Thoracic aorta (tissue), 2 donors: ENCODE measurements at places on chromosomes 2 and 18.
A peak's percentile ranks its signal among the peaks of the same experiment; 100 is the strongest.

DNA sequence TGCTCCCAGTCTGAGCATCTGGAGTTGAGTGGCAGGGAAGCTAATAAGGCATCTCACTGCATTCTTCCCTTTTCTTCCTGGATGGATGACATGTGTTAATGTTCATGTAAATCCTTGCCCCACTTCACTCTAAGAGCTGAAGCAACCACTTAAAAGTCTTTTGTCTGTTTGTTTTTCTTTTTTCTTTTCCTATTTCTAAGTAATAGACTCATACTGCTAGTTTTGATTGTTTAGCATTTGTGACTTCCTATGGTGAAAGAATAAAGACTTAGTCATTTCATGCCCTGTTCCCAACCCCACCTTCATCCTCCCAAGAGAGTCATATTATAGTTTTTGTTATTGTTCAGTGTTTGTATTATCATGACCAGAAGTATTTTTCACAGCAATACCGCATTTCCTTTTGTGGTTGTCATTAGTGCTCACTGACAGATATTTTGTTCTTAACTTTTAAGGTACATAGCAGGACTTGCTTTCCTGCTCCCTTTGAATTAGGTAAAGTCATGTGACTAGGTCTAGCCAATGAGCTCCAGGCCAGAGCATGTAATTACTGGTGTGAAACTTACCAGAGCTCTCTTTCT lies 18.1 kb upstream of the SPP2 start:
- no peak for DNase-seq
- H3K27ac ChIP-seq = no peak overlapping the region
- no peaks in the 10 kb centered on the region for H3K4me1 ChIP-seq
- no peaks in the 10 kb centered on the region for H3K27me3 ChIP-seq

- no peak overlapping the region for H3K27ac ChIP-seq
- H3K27me3 ChIP-seq = no peaks in the 10 kb centered on the region
- no peaks in the 10 kb centered on the region for H3K36me3 ChIP-seq
- H3K4me1 ChIP-seq = no peaks in the 10 kb centered on the region
These were observed 37.2 kb upstream of the PXDN start for GRCh38 chr2:1781291-1782080.

GRCh38 chr2:229350117-229350805 lies 79.2 kb upstream of the PID1 start:
- no peak for DNase-seq
- H3K27ac ChIP-seq = no peak overlapping the region
- no peaks in the 10 kb centered on the region for H3K36me3 ChIP-seq
- H3K4me3 ChIP-seq = no peak overlapping the region
- no peaks in the 10 kb centered on the region for H3K4me1 ChIP-seq
- H3K27me3 ChIP-seq = no peaks in the 10 kb centered on the region

GRCh38 chr2:236608710-236609109 lies 39.1 kb downstream of the ACKR3 start:
- no peaks in the 10 kb centered on the region for H3K36me3 ChIP-seq
- no peak for DNase-seq
- H3K4me1 ChIP-seq = no peaks in the 10 kb centered on the region
- no peak overlapping the region for H3K4me3 ChIP-seq

DNA sequence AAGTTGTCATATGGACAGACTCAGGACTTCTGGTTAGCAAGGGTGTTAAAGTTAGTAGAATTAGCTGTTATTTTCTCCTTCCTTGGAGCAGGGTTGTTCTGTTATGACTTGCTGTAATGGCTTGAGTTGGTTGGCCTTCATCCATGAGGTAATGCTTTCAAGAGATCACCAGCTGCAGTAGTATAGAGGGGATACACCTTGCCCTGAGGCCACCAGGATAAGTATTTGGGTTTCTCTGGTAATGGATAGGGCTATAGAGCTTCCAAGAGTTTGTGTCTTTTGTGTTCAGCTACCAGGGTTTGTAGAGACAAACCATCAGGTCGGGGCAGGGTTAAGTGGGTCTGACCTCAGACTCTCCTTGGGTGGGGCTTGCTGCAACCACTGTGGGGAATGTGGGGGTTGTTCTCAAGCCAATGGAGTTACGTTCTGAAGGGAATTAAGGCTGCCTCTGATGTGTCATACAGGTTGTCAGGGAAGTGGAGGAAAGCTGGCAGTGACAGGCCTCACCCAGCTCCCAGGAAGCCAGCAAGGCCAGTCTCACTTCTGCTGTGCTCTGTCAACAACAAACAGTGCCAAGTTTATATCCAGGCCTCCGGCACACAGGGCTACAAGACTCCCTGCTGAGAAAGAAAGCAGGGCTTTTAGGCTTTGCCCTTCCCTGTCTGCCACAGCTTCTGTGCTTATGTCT lies 356.6 kb downstream of the SPAG16 start:
- H3K27me3 ChIP-seq = no peaks in the 10 kb centered on the region

DNA sequence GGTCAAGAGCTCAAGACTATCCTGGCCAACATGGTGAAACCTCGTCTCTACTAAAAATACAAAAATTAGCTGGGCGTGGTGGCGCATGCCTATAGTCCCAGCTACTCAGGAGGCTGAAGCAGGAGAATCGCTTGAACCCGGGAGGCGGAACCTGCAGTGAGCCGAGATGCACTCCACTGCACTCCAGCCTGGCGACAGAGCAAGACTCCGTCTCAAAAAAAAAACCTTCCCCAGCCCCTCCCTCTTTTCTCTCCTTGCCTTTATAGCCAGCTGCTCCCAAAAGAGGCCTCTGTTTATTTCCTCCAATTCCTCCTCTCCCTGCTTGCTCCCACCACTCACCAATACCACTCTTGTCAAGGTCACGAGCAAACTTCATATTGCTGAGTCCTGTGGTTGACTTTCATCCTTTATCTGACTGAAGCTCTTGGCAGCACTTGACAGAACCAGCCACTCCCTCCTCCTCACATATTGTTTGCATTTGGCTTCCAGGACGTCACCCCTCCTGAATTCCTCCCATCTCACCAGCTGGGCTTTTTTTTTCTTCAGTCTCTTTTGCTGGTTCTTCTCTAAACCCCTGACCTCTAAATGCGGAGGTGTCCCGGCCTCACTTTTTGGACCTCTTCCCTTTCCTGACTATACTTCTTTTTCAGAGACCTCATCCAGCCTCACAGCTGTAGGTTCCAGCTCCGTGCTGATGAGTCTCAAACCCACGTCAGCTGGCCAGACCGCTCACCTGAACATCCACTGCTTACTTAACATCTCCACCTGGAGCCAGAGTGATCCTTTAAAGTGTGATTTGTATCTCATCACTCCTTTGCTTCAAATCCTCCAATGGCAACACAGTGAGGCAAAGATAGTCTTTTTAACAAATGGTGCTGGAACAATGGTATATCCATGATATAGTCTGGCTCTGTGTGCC lies 84.6 kb upstream of the CAB39 start:
- H3K4me3 ChIP-seq = no peak overlapping the region
- no peaks in the 10 kb centered on the region for H3K27me3 ChIP-seq
- DNase-seq = no peak
- no peaks in the 10 kb centered on the region for H3K4me1 ChIP-seq

- no peak overlapping the region for H3K27ac ChIP-seq
- no peaks in the 10 kb centered on the region for H3K27me3 ChIP-seq
- DNase-seq = no peak
- H3K36me3 ChIP-seq = no peaks in the 10 kb centered on the region
These were observed 43.1 kb upstream of the SLC39A10 start for GRCh38 chr2:195613922-195614321.

DNA sequence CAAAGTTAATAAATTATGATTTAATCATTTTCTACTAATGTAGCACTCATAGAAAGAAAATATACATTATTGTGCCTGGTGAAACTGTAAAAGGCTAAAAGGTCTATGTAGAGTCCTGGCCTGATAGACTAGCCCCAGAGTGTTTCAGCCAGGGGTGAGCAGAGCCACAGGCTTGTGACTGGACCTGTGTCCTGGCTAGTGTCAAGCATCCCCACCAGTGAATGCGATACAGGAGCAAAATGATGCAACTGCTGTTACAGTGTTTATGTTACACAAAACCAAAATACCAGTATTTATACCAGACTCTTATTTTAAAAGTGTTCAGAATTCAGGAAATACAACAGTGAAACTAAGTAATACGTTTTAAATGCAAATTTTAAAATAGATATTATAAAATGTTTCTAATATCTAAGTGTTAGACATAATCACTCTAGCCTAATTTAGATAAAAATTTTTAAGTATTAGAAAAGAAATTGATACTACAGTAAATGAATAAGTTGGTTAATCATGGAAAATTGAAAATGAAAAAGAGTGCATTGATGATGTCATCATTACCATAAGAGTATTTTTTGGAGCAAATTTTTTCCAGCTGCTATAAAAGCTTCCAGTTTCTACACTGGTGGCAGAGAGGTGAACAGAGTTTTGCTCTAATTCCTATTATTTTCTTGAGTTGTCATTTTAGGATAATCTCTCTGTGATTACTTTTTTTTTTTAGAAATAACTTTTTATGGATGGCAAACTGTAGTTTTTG lies 6.2 kb upstream of the TSPYL6 start:
- H3K36me3 ChIP-seq = no peaks in the 10 kb centered on the region
- no peak for DNase-seq
- peak overlapping the region; percentile 74 for H3K27ac ChIP-seq
- no peak overlapping the region for H3K4me3 ChIP-seq
- no peaks in the 10 kb centered on the region for H3K27me3 ChIP-seq
- H3K4me1 ChIP-seq = peaks cover 15% of the 10 kb centered on the region

DNA sequence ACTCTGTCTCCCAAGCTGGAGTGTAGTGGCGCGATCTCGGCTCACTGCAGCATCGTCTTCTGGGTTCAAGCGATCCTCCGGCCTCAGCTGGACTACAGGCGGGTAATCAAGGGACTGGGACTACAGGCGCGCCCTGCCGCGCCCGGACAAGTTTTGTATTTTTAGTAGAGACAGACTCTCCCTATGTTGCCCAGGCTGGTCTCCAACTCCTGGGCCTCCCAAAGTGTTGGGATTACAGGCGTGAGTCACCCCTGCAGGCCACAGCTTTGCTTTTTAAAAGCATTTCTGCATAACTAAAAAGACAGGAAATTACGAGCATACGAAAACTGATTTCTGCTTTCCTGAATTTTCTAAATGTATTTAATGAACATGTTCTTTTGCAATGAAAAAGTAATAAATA lies 916 bp upstream of the OSBPL1A start:
- H3K4me1 ChIP-seq = peaks cover 12% of the 10 kb centered on the region
- peak overlapping the region; percentile 85 for H3K4me3 ChIP-seq
- no peak overlapping the region for H3K27ac ChIP-seq
- H3K27me3 ChIP-seq = no peaks in the 10 kb centered on the region

GRCh38 chr2:237291138-237291792 lies 122.7 kb downstream of the COL6A3 start:
- no peaks in the 10 kb centered on the region for H3K27me3 ChIP-seq
- peaks cover 32% of the 10 kb centered on the region for H3K4me1 ChIP-seq
- no peaks in the 10 kb centered on the region for H3K36me3 ChIP-seq
- peak overlapping the region; percentile 85 for H3K27ac ChIP-seq
- peak overlapping the region; percentile 52 for H3K4me3 ChIP-seq

GRCh38 chr2:176653479-176654443 lies 384.5 kb downstream of the MTX2 start:
- no peaks in the 10 kb centered on the region for H3K36me3 ChIP-seq
- H3K27ac ChIP-seq = no peak overlapping the region
- DNase-seq = no peak
- no peaks in the 10 kb centered on the region for H3K27me3 ChIP-seq
- H3K4me1 ChIP-seq = no peaks in the 10 kb centered on the region

GRCh38 chr2:190343536-190344275 lies at the start of gene INPP1:
TSS of gene INPP1 (plus strand) at chr2:190343589. CDS start at chr2:190360103, 16,514 bp downstream.
- DNase-seq = no peak
- H3K27me3 ChIP-seq = no peaks in the 10 kb centered on the region
- peaks cover 11% of the 10 kb centered on the region for H3K4me1 ChIP-seq
- H3K4me3 ChIP-seq = peak within 1 kb of the TSS; percentile 97
- H3K36me3 ChIP-seq = no peaks in the 10 kb centered on the region
- peak within 1 kb of the TSS; percentile 91 for H3K27ac ChIP-seq

DNA sequence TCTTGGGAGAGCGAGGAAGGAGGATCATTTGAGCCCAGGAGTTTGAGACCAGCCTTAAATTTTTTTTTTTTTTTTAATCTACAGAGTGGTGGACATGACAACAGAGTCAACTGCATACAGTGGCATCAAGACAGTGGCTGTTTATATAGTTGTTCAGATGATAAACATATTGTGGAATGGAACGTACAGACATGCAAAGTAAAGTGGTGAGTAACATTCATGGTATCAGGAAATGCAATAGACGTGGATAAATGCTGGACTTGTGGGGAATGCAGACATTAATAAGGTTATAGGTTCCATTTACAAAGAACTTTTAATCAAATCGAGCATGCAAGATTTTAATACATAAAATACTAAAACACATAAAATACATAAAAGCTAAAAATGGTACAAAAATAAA lies 11.9 kb downstream of the WDR43 start:
- H3K4me3 ChIP-seq = no peak overlapping the region
- H3K27ac ChIP-seq = no peak overlapping the region
- no peaks in the 10 kb centered on the region for H3K4me1 ChIP-seq
- DNase-seq = no peak

DNA sequence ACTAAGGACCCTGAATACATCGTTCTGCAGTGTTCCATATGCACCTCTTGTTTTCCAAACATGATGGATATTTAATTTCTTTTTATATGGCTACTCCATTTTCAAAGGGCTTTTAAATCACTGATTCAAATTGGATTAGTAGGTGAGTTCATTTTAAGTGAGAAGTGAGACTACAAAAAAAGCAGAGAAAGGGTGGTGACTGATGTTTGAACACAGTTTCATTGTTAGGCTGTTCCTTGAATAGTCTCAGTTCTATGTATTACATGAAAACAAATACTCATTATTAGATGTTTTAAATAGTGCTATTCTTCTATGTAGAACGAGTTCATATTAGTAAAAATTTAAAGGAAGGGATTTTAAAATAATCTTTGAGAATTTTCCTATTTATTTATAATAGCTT lies 72.7 kb upstream of the STON1 start:
- no peak overlapping the region for H3K27ac ChIP-seq
- no peak for DNase-seq
- H3K4me3 ChIP-seq = no peak overlapping the region
- peaks cover 45% of the 10 kb centered on the region for H3K36me3 ChIP-seq
- no peaks in the 10 kb centered on the region for H3K27me3 ChIP-seq

DNA sequence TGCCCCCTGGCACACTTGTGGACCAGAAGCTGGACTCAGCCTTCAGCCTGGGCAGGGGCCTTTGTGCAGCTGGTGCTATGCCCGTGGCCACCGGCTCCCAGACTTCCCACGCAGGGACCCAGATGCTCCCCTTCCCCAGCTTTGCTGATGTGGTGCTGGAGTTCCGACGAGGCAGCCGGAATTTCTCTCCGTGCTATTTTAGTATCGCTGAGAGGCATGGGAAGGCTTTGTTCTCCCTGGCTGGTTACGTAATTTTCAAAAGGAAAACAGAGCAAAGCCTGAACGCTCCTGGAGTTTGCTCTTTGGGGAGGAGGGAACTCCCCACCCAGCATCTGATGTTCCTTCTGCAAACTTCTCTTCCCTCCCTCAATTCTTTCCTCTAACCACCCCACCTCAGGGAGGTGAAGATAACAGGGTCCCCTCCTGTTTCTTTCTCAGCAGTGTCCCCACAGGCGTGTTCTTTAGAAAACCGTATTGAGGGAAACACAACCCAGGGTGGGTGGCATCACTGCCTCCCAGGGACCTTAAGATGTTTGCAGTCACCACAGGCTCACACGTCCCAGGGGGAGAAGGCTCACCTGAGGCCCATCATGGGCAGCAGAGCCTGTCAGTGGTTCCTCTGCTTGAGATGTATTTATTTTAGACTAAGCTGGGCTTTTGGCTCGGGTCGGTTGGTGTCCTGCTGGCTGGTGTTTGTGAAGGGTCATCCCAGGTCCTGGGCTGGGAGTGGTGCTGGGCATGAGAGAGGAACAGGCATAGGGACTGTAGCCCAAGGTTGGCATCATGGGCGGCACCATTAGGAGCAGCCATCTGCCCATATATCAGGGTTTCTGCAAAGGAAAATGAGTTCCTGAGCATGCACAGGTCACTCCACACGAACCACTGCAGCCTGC lies 95.0 kb downstream of the MAPK4 start:
- H3K27ac ChIP-seq = peak overlapping the region; percentile 90
- H3K4me3 ChIP-seq = peak overlapping the region; percentile 41
- H3K4me1 ChIP-seq = peaks cover 84% of the 10 kb centered on the region
- no peaks in the 10 kb centered on the region for H3K36me3 ChIP-seq
- H3K27me3 ChIP-seq = no peaks in the 10 kb centered on the region
